Activated CD4-positive, alpha-beta T cell treated with anti-CD3 and anti-CD28 coated beads, Interleukin-2, amount 50 U/mL, for 1 hour (primary cell): ENCODE measurements at places on chromosomes 4 and X.

- DNase-seq, result no peak
These were observed 56.9 kb upstream of the TADA2B start for GRCh38 chr4:6986072-6986780.

- no peak for DNase-seq
These were observed 88.9 kb downstream of the CC2D2A start for GRCh38 chr4:15558561-15558960.

DNA sequence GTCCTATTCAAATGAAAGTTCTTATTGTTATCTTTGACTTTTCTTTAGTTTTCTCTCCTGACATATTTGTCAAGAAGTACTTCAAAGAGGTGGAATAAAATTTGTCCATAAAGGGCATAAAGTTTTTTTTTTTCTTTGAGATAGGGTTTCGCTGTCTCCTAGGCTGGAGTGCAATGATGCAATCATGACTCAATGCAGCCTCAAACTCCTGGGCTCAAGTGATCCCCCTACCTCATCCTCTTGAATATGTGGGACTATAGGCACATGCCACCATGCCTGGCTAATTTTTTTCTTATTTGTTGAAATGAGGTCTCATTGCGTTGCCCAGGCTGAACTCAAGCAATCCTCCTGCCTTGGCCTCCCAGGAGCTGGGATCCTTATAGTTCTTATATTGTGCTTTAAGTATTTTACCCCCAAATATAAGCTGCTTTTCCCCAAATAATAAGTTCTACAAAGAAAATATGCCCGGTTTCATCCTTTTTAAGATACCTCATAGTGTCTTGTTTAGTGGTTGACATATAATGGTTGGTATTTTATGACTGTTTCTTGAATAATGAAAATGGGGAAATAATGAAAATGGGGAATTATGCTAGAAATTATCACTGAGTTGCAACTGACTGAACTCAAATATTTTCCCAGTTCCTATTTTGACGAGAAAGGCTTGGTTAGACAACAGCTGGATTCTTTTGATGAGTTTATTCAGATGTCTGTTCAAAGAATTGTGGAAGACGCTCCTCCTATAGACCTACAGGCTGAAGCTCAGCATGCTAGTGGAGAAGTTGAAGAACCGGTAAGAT, 11.6 kb downstream of the POLR2B start:
- no peak for DNase-seq

DNA sequence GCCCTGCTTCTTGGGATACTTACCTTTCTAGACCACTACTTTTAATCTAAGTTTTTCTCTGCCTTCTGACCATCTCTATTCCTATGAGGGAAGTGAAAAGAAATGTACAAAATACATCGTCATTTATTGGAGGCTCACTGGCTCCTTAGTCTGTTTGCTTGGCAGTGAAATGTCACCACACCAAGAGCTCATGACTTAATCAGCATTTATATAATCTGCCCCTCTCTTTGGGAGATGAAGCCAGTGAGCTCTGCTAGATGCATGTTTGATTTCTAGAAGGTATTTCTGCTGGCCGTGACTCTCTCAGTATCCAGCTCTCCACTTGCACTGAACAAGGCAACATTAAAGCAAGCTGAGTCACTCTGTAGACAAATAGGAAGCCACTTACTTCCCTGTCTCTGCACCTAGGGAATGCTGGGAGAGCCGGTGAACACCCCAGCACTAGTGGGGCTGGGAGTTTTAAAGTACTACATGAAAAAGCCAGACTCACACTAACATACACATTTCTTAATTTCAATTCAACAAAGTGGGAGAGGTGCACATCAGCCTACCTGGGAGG, 79.1 kb downstream of the MID1IP1 start:
- DNase-seq, result no peak

DNA sequence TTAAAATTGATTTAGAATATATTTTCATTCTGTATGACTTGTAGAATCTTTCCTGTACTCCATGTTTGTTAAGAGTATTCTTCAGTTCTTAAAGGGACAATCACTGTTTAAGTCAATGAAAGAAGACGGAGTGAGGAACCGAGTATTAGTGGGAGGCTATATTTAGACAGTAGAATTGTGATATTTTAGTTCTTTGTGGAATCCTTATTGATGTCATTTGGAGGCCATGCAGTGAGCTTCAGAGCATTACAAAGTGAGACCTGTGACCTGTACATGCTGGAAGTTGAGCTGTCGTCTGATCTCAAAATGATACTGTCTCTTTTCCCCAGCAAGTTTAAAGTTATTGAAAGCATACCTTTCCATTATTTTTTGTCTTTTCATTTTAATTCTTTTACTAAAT, 394.7 kb downstream of the GALNTL6 start:
- DNase-seq, result no peak

- DNase-seq, result peak; percentile 70
These were observed at the start of gene MSN for GRCh38 chrX:65667503-65668376. TSS of gene MSN (plus strand) at chrX:65667654. CDS start at chrX:65667842, 188 bp downstream.

DNA sequence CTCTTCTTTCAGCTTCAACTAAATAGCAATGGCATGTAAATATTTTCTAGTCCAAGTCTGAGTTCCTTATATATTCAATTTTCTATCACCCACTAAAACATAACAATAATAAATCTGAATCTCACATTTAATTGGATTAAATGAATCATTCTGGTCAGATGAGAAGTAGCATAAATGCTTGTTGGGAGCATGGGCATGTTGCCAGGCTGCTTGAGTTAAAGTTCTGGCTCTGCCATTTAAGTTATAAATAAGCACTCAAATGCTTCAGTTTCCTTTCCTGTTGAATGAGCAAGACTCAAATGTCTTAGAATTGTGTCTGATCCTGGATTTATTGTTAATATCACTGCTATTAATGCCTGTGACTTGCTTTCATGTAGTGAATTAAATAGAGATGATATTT, 496.3 kb downstream of the STPG2 start:
- DNase-seq, result no peak

GRCh38 chr4:86060341-86060740, 299.5 kb downstream of the MAPK10 start:
- DNase-seq, result no peak

- no peak for DNase-seq
These were observed 43.3 kb upstream of the FGF13 start for GRCh38 chrX:138754861-138755260.

DNA sequence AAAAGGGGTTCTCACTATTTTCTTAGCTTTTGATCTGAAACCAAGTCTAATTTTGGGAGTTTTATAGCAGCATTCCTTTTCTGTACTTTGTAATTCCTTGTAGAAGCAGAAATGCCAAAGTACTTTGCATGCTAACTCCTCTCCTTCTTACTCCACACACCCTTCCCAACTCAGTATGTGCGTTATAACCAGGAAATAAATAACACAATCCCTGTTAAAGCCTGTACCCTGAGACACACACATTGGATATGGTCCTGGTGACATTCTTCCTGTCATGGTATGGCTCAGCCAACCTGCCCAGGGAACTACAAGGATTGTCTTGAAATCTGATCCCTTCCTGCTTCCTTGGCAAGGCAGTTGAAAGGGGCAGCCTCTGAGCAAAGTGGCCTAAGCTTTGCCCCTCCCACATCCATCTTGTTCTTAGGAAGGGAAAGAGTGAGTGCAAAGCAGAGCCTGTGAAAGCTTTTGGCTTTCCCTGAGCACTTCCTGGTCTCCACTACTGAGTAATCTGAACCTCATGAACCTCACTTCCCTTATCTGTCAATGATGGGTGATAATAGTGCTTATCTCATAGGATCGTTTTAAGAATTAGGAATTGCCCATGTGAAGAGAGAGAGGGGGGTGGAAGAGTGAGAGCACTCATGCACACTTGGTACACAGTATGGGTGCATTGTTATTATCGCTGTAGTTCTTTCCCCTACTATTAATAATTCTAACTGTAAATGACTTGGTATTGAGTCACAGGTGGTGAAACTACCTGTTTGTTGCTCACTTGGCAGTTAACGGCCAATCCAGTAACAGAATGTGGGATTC, 109.3 kb downstream of the AFF2 start:
- no peak for DNase-seq

DNA sequence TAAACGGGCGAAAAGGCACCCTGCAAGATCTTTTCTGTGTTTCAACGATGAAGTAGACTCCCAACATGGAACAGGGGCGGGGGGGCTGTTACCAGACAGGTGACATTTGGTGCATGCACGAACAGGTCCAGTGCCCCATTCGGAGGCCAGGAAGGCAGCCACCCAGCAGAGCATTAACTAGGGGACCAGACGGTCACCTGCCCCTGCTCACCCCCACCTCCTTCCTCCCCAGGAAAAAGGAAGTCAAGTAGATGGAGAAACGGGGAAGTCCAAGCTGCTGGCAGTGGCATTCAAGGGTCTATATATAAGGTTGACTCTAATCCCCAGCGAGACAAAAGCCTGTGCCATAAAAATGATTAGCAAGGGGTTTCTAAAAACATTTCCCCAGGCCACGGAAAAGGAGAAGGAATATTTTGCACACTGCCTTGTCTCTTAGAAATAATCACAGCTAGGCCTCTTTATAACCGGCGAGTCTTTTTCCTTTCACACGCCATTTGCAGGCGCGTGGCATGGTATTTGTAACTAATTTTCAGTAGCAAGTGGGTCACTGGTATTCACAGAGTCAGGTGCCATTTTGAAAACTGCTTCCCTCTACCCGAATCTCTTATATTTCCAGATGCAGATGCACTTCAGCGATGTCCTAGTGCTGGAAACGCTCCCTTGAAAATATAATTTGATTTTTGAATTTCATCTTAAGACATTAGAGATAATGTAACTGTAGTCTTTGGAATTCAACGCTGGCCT, 1.2 kb upstream of the TMSB4X start:
- DNase-seq, result peak; percentile 53

DNA sequence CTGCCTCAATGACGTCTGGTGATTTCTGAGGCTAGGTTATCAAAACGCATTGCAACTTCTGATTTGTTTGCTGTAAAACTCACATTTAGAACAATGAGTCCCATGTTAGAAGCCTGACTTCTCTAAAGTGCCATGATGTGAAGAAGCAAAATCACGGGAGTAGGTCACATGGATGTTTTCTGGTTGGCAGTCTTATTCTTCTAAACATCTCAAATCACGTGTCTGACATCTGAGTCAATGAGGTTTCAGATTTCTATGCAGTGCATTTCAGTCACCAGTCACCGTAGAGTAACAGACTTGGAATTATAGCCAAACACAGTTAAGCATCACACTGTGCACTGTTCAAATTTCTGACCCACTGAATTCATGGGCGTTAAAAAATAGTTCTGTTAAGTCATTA, 482.1 kb downstream of the TMA16 start:
- DNase-seq, result no peak

- DNase-seq, result no peak
These were observed 65.0 kb upstream of the MAGEB2 start for GRCh38 chrX:30150196-30150895.

- DNase-seq, result no peak
These were observed 131.4 kb downstream of the PALLD start for GRCh38 chr4:168628251-168628650.

DNA sequence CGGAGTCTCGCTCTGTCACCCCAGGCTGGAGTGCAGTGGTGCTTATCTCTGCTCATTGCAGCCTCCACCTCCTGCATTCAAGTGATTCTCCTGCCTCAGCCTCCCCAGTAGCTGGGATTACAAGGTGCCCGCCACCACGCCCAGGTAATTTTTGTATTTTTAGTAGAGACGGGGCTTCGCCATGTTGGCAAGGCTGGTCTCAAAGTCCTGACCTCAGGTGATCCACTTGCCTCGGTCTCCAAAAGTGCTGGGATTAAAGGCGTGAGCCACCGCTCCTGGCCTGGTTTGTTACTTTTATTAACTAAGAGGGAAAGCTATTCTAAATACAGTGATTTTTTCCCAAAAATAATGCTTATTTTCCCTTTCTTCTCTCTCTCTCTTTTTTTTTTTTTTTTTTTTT, 866 bp upstream of the CENPE start:
- DNase-seq, result no peak

DNA sequence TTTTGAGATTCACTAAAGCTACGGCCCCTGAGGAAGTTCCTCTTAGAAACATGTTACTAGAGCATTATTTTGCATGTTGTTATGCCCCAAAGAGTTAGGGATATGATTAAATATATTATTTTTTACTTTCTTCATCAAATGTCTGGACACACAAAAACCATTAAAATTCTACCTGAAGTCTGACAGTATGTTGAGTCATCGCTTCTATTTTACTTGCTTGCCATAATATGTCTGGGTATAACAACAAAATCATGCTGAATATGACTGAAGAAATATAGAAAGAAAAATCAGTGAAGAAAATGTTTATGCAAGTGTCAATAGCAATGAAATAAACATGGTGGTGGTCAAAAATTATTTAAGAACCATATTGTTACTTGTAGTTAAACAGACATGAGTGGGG, 1818.5 kb upstream of the ADGRL3 start:
- DNase-seq, result no peak

DNA sequence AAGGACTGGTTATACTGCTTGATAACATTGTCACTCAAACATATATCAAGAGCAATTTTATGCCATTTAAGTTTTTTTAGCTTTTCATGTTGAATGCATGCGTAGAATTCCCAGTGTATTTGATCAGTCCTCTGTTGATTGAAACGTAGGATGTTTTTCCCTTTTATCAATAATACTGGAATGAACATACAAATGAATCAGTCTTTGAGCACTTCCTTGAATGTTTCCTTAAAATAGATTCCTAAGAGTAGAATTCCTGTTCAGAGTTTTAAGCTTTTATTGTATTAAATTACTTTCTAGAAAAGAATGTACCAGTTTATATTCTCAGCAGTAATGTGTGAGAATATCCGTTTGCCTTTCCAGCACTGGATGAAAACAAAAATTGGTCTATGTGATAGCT, 37.8 kb downstream of the ADD1 start:
- DNase-seq, result no peak

DNA sequence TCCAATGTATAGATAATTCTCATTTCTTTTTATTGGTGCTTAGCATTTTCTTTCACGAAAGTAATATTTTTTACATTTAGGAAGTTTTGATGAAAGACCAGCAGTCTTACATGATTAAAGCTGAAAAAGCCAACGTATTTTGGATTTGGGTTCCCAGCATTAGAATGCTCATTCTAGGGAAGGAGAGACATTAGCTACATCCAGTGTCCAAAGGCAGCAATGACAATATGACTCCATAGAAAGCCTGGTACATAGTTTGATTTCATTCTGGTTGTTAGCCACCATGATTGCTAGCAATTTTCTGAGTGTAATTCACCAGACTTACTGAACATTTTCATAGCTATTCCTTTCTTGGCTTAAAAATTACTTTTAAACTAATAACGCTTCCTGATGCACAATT, 1397.5 kb downstream of the PCDH7 start:
- DNase-seq, result no peak

- no peak for DNase-seq
These were observed 167.0 kb upstream of the IL15 start for GRCh38 chr4:141469392-141469791.

GRCh38 chr4:140237616-140238350, 83.8 kb upstream of the MAML3 start:
- no peak for DNase-seq
